Calu3 (cell line): ENCODE measurements at places on chromosomes 1 and 21. TPM values are rescaled to one million over a fixed set of nuclear protein-coding genes. Genes with fewer than 3 reads are reported as not detected.

- no peak for DNase-seq
- no peaks in the 10 kb centered on the region for H3K36me3 ChIP-seq
- no peaks in the 10 kb centered on the region for H3K4me1 ChIP-seq
- no peak overlapping the region for H3K4me3 ChIP-seq
Measured at GRCh38 chr1:216330262-216330661, 93.0 kb downstream of the USH2A start.

DNA sequence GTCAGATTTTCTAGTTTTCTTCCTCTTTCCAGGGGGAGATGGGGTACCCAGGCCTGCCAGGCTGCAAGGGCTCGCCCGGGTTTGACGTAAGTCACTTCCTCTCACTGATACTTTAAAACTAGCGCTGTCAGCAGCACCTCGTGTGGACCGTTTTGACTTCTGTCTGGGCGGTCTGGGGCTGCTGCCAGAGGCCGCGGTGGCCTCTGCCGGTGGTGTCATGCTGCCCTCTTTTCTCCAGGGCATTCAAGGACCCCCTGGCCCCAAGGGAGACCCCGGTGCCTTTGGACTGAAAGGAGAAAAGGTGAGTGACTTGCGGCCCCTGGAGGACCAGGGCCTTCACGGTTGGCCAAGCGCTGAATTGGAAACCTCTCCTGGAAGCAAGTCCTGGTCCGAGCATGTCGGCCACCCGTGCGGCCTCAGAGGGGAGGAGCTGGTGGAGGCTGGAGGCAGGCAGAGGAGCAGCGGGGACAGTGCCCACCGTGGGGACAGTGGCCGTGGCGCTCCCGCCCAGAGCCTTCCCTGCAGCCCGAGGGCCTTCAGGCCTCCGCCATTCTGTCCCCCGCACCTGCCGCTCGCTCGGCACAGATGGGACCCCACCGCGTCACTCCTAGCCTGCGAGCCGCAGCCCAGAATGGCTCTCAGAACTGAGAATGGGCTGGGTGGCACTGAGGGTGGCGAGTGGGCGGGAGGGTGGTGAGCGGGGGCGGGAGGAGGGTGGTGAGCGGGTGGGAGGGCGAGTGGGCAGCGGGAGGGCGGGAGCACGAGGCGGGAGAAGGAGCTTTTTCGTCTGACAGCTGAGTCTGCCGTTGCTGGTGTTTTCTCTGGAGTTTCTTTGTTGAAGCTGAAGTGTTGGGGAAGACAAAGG is 9.4 kb downstream of the COL6A1 start:
- H3K36me3 ChIP-seq, result no peaks in the 10 kb centered on the region
- no peak overlapping the region for H3K4me3 ChIP-seq
- H3K4me1 ChIP-seq, result no peaks in the 10 kb centered on the region

Gene TBX15
- 0.17 TPM in 1 of 2 replicates, not detected in the other for total RNA-seq

Gene AUNIP
- total RNA-seq, result 7.7 and 10.6 TPM in 2 replicates

Gene AMY1B
- not detected in 2 replicates for total RNA-seq
